ENCODE measurements at places on chromosomes 6 and 20.

- DNase-seq: no peak
Measured at GRCh38 chr6:3740551-3741476, 10.7 kb downstream of the PXDC1 start.

- DNase-seq: no peak
Measured at GRCh38 chr6:146666909-146667308, 68.1 kb downstream of the ADGB start.

- DNase-seq: no peak
Measured at GRCh38 chr6:26597389-26597766, 625 bp downstream of the ABT1 start.

GRCh38 chr20:32621071-32621890, 36.1 kb upstream of the NOL4L start:
- DNase-seq: no peak

Measured in activated naive CD4-positive, alpha-beta T cell treated with Interleukin-2 at 50 U/mL for 16 hours (primary cell).